Renal pelvis (tissue), 12 donors: ENCODE measurements at places on chromosomes 12 and 14.
A peak's percentile ranks its signal among the peaks of the same experiment; 100 is the strongest.

DNA sequence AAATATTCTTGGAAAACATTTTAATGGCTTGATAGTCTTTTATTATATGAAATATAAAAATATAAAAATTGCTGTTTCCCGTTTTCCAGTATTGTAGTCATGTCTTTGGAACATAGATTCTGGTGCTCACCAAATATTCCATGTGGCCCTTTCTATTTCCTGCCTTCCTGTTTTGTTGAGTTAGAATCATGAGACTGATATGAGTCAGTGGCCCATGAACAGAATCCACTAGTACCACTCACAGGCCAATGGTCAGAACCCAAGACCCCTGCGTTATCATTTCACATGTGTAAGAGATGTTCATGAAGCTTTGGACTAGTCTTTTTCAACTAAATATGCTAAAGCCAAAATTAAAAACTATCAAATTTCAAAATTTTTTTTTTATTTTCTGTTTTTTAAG lies 56.9 kb downstream of the BICD1 start:
- no peak for DNase-seq

DNA sequence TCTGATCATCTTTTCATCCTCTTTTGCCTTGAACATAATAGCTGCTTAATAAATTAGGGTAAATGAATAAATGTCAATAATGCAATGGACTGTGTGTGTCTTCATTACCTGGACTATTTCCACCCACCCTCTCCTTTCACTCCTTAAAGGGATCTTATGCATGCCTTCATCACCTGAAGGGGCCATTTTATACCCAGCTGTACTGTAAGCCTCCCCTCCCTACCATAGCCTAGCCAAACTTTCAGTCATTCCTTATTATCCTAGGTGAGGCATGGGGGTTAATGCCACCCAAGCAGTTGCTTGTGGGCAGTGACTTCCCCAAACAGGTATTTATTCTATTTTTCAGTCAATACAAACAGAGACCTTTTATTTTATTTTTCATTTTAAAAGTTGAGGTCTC lies 127.8 kb upstream of the PARP11 start:
- no peak for DNase-seq

DNA sequence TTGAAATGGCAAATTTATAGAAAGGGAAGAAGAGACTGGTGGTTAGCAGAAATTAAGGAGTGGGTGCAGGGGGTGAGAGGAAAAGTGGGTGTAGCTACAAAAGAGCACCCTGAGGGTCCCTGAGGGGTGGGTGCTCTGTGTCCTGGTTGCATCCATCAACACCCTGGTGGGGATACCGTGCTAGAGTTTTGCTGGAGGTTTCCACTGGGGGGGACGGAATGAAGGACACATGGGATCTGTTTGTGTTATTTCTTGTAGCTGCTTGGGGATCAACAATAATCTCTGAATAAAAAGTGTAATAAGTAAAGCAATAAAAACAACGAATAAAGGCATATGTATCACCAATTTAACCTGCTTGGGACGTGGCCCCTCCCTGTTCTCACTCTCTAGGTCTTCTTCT lies 175.3 kb downstream of the KIF26A start:
- no peak for DNase-seq

GRCh38 chr12:105091476-105092206 lies 7.4 kb upstream of the ALDH1L2 start:
- DNase-seq = no peak

DNA sequence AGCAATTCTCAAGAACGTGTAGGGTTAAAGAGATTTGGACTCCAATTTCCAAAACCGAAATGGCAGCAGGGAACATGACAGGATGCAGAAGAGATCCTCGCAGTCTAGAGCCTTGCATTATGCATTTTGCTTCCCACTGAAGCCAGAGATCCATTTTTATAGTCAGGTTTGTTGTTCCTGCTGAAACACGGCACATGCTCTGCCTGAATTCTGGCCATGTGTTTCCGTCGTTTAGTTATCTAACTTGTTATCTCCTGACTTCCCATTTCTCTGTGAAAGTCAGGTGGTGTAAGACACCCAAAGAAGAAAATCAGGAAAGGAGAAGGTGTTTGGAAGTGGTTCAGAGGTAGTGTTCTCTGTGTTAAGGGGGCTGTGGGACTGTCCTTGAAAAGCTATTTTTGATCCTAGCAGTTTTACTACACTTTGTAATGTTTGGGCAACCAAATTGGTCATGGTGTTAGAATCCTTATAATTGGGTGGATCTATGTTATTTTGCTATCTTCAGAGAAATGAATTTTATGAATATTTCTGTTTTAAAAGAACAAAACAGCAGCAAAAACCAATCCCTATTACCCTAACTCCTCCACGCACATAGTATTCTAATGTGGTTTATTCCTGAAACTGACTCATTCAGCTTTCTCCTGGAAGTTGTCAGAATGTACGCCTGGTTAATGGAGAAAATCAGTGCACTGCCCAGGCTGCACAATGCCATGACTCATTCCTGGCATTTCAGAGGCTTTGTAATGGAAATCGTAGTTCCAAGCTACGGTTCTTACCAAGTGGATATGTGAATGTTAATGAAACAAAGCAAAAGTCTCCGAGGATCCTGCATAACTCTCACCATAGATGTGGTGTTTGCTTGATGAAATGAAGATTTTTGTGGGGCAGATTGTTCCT lies 110.1 kb downstream of the SAMD4A start:
- no peak for DNase-seq

GRCh38 chr12:71752891-71753290 lies 1.8 kb upstream of the RAB21 start:
- no peak for DNase-seq

GRCh38 chr14:63392236-63392635 lies 73.5 kb upstream of the GPHB5 start:
- DNase-seq = no peak

DNA sequence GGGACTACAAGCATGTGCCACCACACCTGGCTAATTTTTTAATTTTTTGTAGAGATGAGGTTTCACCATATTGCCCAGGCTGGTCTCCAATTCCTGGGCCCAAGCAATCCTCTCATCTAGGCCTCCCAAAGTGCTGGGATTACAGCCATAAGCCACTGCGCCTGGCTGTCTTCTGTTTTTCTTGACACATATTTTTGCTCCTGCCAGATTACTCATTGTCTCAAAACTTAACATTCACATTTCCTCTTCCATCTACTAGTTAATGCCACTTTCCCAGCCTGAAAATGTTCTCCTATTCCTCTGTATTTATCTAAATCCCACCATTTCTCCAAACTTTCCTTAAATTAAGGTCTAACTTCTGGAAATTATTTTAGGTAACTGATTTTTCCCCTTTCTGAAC lies 36.2 kb upstream of the KCNH3 start:
- no peak for DNase-seq

DNA sequence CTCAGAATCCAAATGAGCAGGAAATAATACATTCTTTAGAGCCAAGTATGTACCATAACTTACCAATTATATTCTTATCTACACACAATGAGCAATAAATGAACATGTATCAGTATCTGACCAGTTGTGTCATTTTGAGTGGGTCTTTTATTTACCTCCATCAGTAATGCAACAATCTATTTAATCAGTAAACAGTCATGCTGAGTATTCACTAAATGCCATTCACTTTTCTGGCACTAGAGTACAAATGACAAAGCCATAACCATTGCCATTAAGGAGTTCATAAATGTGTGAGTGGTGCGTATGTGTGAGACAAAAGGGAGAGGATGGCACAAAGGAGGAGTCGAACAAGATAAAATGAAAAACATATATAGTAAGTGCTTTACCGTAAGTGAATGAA lies 1.5 kb upstream of the STRAP start:
- DNase-seq = no peak

DNA sequence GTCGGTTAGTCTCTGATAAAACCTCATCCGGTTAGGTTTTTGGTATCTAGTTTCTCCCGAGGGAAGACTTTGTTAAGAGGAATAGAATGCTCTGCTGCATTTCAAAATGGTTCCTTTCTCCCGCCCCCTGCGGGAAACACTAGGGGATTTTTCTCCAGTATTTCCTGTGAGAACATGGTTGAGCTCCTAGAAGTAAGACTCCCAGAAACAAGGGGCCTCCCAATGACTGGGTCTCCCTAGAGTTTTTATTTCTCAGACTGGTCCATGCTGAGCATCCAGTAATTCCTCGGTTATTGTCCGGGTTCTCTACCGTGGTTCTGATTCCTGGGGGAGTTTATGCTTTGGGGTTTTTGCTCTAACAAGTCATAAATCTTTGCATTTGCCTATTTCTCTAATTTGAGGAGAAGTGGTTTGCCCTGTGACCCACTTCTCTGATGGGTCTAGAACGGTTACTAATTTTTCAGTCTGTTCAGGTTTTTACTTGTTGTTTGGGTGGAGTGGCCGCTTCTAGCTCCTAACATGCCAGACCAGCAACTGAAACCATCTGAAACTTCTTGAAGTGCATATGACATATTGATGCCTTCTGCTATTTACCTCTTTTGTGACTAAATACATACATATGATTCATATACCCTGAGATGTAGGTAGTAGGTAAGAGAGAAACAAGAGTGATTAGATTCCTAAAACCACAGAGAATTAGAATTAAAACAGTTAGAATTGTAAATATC lies 25.1 kb downstream of the TESPA1 start:
- DNase-seq = no peak

DNA sequence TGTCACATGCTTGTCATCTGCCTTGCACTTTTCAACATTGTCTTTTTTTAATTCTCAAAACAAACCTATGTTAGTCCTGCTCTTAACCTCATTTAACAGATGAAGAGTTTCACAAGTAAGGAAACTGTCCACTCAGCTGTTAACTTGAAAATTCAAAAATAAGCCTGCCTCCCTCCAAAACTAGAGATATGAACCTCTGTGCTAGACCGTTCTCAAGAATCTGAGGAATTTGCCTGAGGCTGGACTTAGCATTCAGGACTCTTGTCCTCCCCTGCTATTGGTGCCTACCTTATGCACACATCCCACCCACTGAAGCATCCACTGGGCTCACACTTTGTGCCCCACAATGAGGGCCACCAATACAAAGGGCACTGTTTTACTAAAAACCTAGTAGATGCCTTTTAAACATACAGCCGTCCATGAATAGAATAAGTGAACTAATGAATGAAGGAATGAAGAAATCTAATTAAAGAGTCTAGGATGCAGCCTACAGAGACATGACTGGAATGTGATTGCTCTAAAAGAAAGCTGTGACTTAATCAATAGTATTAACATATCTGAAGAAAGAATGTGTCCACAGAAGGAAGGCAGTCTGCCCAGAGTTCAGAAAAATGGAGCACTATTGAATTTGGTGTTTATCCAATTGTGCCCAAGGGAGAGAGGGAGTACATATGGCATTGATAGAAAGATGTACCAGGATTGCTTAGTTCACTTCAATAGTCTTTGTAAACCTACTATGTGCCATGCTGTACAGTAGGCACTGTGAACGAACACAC lies 238.5 kb downstream of the SPTSSA start:
- peak; percentile 14 for DNase-seq
